ENCODE measurements at places on chromosomes 12 and 14. TPM values are rescaled to one million over a fixed set of nuclear protein-coding genes. Genes with fewer than 3 reads are reported as not detected.

Gene HECTD4
- total RNA-seq: 11.3 TPM

Gene SOCS4
- total RNA-seq: 8.1 TPM

Gene GUCY2C
- not detected for total RNA-seq

Gene PLEKHG7
- total RNA-seq: 0.06 TPM

Gene PIWIL1
- not detected for total RNA-seq

Gene PPP1R1A
- total RNA-seq: 0.54 TPM

Gene KRT72
- not detected for total RNA-seq

Gene NFE2
- total RNA-seq: not detected

Gene LMNTD1
- not detected for total RNA-seq

Gene E2F7
- 0.44 TPM for total RNA-seq

Gene MSI1
- total RNA-seq: not detected

Gene PPP4R4
- not detected for total RNA-seq

Gene SLC7A8
- 13.9 TPM for total RNA-seq

Gene DBX2
- total RNA-seq: not detected

Gene PAX9
- not detected for total RNA-seq

Gene FAM181A
- total RNA-seq: not detected

Gene TRAF3
- 19.6 TPM for total RNA-seq

Gene GALNT9
- total RNA-seq: 0.81 TPM

Gene ZBTB42
- 3.1 TPM for total RNA-seq
